Hematopoietic multipotent progenitor cell treated with erythropoietin and hydrocortisone succinate and interleukin-3 and kit ligand, for 4 days (in vitro differentiated cells): ENCODE measurements at places on chromosomes 3 and 15.

GRCh38 chr3:193851428-193851847 lies 258.4 kb downstream of the OPA1 start:
- DNase-seq, result no peak

- no peak for DNase-seq
These were observed 265.6 kb upstream of the THBS1 start for GRCh38 chr15:39315206-39315850.

DNA sequence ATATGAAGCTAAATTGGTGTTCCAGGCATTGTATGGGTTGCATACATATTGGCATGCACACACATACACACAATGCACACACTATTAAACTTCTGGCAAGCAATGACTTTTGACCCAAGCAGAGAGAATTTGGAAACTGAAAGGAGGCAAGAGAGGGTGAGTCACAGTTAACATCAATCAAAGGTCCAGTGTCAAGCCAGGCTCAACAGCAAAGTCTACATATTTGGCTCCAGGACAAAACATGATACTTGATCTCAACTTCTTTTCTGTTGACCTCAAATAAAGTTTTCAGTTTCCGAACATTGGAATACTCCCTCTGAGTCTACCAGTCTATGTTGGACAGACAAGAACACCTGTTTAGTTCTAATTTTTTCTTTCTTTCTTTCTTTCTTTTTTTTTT lies 28.3 kb downstream of the IL12A start:
- no peak for DNase-seq

DNA sequence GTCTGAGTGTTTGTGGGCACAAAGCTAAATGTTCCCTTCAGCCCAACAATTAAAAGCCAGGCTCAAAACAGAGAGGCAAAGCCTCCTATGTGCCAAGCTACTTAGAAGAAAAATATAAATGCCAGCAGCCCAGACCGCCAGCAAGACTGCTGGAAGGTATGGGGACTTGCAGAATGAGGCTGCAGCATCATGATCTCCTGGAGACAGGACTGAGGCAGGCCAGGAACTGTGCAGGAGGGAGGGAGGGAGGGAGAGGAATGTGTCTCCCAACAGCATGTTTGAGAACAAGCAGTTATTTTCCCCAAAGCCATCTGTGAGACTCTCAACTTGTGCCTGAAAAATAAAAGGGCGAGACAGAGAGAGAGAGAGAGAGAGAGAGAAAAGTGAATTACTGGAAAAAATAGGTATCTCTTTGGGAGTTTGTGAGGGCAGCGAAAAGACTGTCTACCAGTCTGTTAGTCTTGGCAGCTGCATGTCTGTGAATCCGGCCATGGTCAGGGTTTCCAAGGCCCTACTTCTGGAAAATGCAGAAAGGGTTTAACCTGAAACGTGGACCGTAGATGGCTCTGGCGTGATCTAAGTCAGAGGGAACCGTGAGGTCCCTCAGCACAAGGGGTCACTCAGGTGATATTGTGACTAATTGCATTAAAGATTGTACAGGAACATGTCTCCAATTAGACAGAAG lies 139.7 kb upstream of the COL8A1 start:
- no peak for DNase-seq
